ENCODE measurements at places on chromosomes 4 and X.

- DNase-seq, result no peak
Observed at GRCh38 chr4:185914583-185915199, 102.7 kb upstream of the SORBS2 start.

GRCh38 chr4:53841711-53842110 lies 222.7 kb downstream of the CHIC2 start:
- DNase-seq, result no peak

- DNase-seq, result no peak
Observed at GRCh38 chr4:146098397-146098796, 77.1 kb upstream of the LSM6 start.

DNA sequence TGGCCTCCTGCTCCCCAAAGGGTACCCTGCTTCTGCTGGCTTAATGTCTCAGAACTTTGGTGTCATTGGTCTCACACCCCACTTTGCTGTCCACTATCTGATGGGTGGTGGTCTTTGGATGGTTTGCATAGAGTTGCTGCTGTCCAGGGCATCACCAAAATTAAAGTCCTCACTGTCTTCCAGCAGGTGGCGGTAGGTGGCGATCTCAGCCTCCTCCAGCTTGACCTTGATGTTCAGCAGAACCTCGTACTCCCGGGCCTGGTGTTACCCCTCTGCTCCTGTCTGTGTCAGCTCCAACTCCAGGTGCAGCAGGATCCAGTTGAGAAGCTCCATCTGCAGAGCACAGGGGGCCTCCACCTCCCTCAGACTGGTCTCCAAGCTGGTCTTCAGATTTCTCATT lies 1169.5 kb upstream of the PABPC4L start:
- no peak for DNase-seq

DNA sequence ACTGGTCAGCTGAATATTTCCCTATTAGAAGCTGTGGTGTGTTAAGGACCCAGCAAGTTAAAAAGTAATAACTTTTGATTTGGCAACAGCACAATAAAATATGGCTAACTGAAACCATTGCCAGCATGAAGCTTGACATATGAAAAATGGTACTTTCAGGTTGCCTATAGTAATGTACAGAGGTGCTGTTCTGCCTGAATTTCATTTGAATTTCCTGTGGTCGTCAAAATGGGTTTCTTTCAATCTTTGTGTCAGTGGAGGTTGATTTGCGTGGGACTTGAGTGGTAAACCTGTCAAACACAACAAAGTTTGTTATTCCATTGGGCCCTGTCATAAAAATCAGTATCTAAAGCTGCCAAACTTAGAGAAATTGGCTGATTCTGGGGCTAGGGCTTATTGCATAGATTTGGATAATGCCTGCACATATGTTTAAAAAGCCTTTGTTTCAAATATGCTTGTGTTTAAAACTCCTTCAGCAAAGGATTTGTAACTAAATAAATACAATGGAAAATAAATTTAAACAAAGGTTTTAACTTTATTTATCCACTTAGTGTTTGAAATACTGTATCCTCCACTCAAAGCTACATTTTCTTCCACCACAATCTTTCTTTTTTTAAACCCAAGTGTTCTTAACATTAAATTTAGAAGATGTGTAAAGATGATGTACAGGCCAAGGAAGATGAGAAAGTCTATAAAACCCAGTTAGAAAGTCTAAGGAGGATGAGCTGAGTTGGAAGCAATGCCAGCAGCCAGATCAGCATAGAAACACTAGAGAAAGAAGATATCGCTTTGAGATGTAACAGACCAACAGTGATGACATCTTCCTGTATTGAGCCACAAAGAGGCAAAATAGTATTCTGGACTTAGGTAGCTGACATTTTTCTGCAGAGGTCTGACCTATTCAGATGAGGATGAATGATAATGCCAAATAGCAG lies 134.8 kb upstream of the GIMD1 start:
- DNase-seq, result no peak

- DNase-seq, result no peak
Observed at GRCh38 chr4:113844369-113844768, 82.8 kb upstream of the CAMK2D start.

DNA sequence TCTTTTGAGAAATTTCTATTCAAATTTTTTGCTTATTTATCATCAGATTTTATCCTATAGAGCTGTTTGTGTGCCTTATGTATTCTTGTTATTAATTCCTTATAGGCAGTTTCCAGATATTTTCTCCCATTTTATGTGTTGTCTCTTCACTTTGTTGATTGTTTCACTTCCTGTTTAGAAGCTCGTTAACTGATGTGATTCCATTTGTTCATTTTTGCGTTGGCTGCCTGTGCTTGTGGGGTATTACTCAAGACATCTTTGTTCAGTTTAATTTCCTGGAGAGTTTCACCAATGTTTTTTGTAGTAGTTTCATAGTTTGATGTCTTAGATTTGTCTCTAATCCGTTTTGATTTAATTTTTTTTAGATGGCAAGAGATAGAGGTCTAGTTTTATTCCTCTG lies 14.6 kb downstream of the ZNF718 start:
- no peak for DNase-seq

GRCh38 chrX:119008110-119008744 lies 33.8 kb downstream of the LONRF3 start:
- peak; percentile 21 for DNase-seq

DNA sequence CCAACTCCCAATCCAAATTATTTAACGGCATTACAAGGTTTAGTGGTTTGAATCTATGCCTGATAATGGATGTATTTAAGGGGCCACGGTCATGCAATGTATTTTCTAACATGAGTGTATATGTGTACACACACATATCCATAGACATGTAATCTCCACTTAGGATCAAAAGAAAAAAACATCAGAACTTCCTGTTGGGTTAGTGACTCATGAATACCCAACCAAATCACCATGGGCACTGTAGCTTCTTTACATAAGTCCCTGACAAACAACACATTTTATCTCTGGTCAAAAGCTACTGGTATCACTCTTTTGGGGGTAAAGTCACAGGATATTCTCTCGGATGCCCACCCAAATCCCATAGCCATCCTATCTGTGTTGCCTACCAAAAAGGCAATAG lies 36.5 kb upstream of the TFDP3 start:
- no peak for DNase-seq

DNA sequence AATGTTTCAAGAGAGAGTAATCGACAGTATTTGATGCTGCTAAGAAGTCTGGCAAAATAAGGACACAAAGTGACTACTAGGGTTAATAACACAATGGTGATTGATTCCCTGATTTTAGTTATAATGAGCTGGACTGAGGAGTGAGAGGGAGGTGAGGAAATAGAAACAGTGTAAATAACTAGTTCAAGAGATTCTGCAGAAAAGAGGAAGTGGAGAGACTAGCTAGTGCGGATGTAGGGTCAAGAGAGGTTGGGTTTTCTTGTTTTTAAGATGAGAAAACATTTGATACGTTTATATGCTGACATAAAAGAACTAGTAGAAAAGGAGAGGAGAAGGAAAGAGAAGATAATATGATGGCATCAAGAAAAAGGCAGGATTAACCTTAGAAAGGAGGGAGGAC lies 12.2 kb upstream of the TRPC5 start:
- no peak for DNase-seq

GRCh38 chrX:102627640-102628039 lies 23.6 kb upstream of the GPRASP1 start:
- no peak for DNase-seq

GRCh38 chr4:75948822-75949444 lies 8.1 kb upstream of the NAAA start:
- DNase-seq, result no peak

DNA sequence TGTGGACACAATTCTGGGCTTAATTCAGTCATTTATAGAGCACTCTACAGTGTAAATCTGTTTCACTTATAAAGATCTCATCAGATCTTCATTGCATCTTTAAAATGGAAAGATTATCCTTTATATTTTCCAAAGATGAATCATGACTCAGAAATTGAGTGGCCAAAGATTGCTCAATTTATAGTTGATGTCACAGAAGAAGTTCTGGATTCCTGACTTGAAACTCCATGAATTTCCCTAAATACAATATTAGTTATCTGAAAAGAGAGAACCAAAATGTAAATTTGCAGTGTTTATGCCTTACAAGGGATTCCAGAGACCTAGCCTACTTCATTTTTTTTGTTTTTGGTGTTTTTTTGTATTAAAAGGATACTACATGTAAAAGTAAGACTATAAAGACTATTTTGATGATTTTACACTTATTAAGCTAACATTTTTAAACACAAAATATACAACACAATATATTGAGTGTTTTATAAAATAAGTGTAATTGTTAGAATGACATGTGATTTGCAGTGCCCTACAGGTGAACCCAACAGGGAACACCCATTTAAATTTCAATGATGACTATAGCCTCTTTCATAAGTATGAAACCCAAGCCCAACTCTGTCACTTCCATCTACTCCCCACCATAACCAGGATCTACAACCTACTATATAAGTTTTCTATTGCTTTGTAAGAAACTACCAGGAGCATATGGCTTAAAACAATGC lies 183.5 kb downstream of the PCDH7 start:
- no peak for DNase-seq

DNA sequence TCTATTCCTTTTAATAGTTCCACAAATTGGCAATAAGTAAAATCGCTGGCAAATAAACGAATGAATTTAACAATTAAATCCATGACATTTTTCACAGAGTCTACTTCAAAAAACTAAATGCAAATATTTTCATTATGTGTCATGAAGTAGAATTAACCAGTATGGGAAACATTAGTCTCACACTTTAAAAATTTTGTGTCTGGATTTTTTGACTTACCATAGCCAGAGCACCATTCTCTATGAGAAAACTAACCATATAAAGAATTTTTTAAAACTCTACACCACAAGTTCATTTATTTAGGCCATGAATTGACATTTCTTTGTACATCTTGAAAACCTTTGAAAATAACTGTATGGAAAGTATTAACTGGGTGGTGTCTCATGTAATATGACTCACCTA lies 41.2 kb downstream of the PRDM5 start:
- no peak for DNase-seq

GRCh38 chr4:117577686-117578311 lies 456.5 kb upstream of the NDST3 start:
- no peak for DNase-seq

- peak; percentile 3 for DNase-seq
Observed at GRCh38 chrX:7552760-7553159, 290.2 kb upstream of the VCX start.

DNA sequence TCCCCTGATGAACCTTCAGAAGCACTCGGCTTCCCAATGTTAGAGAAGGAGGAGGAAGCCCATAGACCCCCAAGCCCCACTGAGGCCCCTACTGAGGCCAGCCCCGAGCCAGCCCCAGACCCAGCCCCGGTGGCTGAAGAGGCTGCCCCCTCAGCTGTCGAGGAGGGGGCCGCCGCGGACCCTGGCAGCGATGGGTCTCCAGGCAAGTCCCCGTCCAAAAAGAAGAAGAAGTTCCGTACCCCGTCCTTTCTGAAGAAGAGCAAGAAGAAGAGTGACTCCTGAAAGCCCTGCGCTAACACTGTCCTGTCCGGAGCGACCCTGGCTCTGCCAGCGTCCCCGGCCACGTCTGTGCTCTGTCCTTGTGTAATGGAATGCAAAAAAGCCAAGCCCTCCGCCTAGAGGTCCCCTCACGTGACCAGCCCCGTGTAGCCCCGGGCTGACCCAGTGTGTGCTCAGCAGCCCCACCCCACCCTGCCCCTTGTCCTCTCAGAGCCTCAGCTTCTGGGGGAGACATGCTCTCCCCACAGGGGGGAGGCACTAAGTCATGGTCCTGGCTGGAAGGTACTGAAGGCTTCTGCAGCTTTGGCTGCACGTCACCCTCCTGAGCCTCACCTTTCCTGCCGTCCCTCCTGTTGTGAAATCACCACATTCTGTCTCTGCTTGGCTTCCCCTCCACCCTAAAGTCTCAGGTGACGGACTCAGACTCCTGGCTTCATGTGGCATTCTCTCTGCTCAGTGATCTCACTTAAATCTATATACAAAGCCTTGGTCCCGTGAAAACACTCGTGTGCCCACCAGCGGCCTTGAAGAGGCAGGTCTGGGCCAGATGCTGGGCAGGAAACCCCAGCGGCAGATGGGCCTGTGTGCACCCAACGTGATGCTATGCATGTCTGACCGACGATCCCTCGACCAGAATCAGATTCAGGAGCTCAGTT lies 34.7 kb downstream of the NOP14 start:
- DNase-seq, result no peak

- DNase-seq, result peak; percentile 25
Observed at GRCh38 chrX:18721683-18722499, 14.4 kb downstream of the PPEF1 start.

DNA sequence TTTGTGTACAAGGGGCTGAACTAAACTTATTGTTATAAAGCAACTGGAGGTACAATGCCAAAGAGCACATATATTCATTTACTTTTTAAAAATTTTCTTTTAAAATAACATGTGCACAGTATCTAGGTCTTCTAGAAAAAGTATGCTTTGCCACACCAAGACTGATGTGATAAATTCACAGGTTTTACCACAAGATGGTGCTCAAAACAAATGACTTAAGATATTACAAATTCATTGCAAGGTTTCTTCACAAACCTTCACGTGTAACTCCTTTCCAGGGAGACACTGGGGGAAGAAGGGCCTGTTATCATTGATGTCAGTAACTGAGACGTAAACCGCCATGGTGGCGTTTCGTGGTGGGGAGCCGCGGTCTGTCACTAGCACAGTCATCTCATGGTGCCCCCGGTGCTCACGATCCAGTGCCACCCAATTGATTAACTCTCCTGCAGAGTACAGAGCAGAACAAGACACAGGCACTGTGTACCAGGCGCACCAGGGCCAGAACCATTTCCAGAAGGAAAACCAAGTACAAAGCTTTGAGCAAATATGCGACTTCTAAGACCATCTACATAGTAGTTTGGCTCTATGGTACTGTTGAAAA lies 162.2 kb downstream of the DCHS2 start:
- DNase-seq, result peak; percentile 27

GRCh38 chr4:41363384-41363981 lies 106.8 kb downstream of the UCHL1 start:
- DNase-seq, result no peak

GRCh38 chr4:76570141-76570973 lies 135.3 kb downstream of the SHROOM3 start:
- peak; percentile 16 for DNase-seq

DNA sequence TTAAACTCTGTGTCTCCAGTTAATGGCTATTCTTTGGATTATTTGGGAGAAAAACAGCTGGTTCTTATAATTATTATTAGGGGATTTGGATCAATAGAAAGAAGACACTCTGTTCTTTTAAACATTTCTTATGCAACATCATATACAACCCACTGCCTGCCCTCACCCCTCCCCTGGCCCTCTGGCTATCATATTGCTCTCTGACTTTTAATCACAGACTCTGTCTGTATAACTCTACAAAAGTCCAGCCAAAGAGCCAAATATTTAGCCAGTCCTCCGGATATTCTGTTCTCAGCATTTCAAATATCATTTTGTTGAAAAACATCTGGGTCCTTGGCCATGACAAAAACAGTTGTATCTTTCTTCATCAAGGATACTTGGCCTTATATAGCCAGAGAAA lies 19.0 kb upstream of the PACRGL start:
- no peak for DNase-seq

- DNase-seq, result no peak
Observed at GRCh38 chr4:184477201-184477999, 3.0 kb upstream of the IRF2 start.

- DNase-seq, result no peak
Observed at GRCh38 chrX:154125391-154126040, 18.5 kb upstream of the OPN1LW start.
